ENCODE measurements at places on chromosomes 11 and 22.

- no peak for DNase-seq
Measured at GRCh38 chr22:30143265-30143664, 63.0 kb downstream of the HORMAD2 start.

DNA sequence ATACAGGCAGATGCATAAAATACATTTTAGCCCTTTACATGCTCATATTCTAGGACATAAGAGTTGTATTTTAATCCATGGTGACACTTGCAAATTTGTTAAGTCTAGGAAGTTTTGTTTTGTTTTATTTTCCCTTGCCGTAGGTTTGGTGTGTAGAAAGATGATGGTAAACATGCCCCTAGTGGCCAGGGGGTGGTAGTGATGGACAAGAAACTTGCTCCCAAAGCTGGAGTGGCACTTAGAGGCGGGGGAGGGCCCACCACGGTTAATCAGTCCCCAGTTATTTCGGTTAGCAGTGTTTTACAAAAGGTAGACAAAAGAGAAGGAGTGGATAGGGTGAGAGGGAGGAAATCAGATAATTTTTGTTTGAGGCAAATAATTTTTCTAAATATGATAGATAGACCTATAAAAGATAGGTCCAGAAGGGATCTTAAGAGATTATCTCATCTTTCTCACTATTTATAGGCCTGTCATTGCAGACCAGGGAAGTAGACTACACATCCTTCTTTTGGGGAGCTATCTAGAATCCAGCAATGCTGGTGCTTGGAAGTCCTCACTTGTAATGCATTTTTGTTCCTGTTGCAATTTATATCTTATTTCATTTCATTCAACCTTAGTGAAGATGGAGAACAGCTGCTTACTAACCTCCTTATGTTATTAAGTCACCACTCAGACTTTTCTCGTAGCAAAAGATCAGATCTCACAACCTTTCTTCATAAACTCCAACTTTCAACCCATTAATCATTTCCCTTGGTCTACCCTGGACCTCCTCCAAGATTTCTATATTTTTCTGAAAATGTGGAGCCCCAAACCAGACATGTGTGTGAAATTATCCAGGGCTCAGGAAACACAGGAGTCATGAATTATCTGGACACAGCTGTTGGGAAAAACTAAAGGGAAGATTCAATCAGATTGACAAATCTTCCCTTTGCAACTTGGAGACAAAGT, 5.9 kb upstream of the BDNF start:
- DNase-seq: no peak

DNA sequence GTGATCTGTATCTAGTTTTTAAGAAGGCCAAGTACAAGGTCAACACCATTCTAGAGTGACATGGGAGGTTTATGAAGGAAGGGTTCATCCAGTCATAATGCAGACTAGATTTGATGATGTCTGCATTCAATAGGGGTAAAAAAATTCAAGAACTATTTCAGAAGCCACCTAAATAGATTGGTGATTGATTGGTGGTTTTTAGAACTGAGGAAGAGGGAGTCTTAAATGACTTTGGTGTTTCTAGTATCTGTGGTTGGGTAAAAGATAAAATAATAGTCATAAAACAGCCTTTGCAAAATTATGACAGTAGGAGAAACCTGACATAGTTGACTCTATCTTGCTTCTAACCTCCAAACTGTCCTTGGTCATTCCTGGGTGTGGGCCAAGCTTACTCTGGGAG, 114.1 kb downstream of the OPCML start:
- DNase-seq: no peak

DNA sequence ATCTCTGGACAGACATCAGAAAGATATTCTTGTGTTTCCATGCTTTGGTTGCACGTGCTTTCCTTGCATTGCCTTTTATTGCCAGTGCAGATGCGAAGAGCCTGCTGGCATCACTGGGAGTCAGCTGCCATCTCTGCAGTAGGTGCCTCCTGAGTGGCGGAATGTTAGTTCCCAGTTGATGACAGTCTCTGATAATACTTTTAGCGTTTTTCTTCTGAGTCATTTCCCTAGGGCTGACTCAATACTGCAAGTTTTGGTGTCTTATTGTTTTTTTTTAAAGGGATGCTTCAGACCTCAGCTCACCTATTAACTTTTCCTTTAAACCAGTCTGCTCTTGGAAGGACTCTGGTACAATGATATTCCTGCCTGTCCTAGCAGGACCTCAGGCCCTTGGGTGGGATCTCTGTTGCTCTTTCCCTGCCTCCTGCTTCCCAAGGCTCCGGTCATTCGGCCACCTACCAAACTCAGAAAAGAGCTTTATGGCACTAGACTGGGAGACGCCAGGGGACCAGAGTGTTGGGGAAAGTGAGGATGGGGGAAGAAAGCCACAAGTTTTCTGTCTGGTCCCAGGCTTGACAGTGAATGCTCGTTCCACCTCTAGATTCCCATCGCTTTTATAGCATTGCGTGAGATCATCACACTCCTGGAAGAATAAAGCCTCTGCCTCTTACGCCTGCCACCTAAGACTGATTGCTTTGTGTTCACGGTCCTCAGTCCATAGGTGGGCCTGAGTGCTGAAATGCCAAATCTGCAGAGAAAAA, 308.7 kb downstream of the DDX10 start:
- DNase-seq: no peak

GRCh38 chr11:69193151-69193550, 37.4 kb downstream of the SMIM38 start:
- no peak for DNase-seq

DNA sequence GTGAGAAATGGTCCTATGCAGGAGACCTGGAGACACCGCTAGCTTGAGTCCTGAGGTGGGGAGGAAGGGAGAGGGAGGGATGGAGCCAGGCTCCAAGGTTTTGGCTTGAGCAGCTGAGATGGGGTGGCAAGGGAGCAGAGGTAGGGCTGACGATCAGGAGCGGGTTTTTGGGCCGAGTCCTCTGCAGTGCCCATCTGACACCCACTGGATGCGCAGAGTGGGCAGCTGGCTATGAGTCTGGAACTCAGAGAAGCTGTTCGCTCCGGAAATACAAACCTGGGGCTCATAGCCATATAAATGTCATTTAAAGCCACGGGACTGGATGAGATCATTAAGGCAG, 453 bp upstream of the MAFF start:
- no peak for DNase-seq

GRCh38 chr11:34647131-34647530, 26.2 kb downstream of the EHF start:
- DNase-seq: no peak

DNA sequence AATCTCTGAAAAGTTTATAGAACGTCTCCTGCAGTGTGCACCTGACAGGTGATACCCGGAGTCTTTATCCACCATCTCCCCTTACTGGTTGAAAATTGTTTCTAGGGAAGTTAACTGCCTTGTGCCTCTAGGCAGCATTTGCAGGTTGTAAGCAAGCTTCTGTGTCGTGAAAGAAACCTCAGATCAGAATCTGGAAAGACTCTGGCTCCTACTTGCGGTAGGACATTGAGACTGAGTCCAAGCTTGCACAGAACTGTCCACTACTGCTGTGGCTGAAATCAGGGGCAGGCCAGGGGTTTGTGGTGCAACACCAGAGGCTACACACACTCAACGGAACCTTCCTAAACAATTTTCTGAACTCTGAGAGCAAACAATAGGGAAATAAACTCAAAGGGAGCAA, 34.8 kb upstream of the MYOD1 start:
- no peak for DNase-seq

DNA sequence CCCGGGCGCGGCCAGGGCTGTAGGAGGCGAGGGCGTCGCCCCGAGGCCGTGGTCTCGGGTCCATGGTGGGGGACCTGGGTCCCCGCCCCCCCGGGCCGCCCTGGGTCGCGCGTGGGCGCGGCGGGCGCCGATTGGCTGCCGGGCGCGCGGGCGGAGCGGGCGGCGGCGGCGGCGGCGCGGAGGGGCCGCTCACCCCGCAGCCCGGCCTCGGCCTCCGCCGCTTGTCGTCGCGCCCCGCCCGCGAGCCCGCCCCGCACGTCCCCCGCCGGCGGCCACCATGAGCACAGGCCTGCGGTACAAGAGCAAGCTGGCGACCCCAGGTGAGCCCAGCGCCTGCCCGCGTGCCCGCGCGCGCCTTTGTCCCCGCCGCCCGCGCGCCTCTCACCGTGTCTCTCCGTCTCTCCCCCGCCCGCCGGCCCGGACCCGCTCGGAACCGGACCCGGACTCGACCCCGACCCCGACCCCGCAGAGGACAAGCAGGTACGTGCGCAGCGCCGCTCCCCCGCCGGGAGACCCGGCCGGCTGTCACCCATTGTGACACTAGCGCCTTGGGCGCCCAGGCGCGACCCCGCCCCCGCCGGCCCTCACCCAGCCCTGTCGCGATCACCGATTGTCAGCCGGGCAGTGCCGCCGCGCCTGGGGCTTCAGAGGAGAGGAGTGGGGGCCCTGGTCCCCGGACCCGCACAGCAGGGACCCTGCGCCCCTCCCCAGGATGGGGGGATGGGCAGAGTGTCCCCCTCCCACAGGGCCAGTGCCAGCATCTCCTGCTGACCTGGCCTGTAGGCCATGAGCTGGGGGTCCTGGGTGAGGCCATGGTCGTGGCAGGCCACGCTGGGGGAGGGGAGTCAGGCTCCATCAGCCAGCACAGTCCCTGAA, at the start of gene SEPTIN5:
TSS of gene SEPTIN5 (plus strand) at position 192 of the 876 bp plus-strand sequence. CDS start at position 278, 86 bp downstream.
- peak; percentile 29 for DNase-seq

DNA sequence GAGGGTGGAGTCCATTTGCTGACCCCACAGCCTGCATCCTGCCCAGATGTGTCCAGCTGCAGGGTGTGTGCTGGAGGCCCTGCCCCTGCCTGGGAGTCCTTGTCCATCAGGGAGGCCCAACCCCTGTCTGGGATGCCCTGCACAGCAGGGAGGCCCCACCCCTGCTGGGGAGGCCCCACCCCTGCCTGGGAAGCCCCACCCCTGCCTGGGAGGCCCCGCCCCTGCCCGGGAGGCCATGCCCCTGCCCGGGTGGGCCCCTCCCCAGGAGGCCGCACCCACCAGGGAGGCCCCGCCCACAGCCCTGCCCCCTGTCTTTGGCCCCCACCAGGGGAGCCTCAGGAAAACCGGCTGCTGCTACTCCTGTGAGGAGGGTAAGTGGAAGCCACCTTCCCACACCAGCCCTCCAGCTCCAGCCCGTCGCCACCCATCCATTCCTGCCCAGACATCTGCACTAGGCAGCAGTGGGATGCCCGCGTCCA, 37.2 kb downstream of the MUC5B start:
- DNase-seq: no peak

DNA sequence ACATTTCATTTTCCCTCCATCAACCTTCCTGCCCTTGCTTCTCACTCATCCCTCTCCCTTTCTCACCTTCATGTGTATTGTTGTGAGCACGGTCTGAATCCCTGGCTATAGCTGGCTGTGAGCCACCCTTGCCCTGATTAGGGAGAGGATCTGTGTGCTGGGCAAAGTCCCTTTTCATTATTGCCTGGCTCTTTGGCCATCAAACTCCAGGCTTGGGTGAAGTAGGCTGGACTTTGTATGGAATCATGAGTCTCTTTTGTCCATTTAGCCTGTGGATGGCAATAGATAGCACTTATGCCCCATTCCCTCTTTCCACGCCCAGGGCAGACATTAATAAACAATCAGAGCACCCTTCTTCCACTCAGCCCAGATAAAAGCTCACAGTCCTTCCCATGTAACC, 6.7 kb downstream of the MYO18B start:
- no peak for DNase-seq

DNA sequence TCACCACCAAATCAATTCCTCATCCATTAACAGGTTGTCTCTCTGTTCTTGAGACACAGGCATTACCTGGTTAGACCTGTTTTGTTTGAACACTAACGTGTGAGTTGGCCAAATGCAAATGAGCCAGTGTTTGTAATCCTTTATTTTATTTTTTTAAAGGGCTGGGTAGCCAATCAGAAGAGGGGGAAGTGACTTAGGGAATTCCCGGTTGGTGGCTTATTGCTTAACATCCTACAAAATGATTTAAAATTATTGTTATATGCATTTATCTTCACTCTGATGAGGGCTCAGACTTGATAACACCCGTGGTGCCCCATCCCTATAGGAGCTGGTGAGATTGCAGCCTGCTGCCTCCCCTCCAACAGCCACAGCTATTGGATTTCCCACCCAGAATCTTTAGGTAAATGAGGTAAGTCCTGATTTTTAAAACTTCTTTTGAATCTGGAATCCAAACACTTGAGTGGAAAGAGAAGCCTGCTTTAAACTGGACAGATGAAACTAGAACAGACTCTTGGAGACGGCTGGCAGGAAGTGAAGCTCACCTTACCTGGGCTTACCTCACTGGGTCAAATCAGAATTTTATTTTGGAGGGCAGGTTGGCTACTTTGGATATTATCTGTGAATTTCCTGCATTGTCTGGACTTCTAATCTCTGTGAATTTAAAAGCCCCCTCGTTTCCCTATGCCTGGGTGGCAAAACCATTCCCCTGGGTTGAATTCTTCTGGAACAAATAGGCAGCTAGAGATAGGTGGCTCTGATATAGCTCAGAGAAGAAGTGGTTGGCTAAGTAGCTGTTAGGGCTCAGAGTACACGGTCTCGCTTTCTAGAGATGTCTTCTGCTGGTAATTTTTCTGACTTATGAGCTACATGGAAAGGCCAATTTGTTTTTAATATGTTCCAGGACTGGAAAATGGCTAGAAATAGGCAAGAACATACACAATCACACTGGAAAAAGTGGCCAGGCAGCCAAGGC, at the start of gene EHF:
TSS of gene EHF (plus strand) at position 274 of the 973 bp plus-strand sequence. CDS start 21,538 bp downstream, outside the sequence.
- DNase-seq: no peak

DNA sequence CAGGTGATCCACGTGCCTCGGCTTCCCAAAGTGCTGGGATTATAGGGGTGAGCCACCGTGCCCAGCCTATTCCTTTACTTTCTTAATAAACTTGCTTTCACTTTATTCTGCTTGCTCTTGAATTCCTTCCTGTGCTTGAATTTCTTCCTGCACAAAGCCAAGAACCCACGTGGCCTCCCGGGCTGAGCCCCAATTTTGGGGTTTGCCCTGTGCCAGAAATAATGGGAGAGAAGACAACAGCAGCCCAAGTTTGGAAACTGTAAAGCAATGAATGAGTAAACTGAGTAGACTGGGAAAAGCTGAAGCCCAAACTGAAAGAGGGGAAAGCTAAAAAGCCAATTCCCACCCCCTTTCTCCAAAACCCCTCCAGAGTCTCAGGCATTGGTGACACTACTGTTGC, 136.4 kb downstream of the NECTIN1 start:
- no peak for DNase-seq

DNA sequence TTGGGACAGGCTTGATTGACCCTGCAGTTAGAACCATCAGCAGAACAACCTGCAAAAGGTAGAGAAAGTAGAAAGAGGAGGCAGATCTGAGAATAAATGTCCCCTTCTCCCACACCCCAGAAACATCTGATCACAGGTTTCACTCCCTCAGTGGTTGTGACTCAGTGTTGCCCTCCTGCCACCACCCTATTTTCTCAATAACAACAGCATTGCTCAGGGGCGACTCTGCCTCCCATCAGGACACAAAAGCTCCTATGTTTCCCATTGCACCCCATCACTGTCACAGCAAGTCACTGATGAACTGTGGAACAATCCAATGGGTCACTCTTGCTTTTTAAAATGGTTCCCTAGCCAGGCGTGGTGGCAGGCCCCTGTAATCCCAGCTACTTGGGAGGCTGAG, 110.2 kb downstream of the RASSF10 start:
- DNase-seq: no peak

- DNase-seq: no peak
Measured at GRCh38 chr11:20226933-20227332, 66.7 kb upstream of the DBX1 start.

- peak; percentile 61 for DNase-seq
Measured at GRCh38 chr11:111540114-111540936, at the start of gene LAYN. LAYN (plus strand) TSS chr11:111540720; CDS start chr11:111540844, 124 bp downstream.

GRCh38 chr22:19533049-19533626, 8.9 kb upstream of the CLDN5 start:
- DNase-seq: no peak
